ENCODE measurements at places on chromosomes 2 and 18.

DNA sequence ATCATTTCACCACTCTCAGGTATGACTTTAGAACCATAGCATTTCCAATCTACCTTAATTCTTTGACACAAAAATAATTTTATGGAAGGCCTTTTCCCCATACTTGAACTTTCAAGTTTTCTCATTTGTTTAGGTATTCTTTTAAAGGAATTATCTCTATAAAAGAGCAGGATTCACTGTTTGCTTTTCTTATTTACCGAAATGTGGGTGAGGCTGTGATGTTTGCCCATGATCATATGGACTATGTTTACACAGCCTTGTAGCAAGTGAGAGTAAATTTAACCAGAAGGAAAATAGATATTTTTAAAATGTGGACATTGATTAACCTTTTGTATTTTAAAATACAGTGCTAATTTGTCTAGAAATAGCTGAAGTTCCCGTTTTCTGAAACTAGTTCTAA, 26.3 kb downstream of the CAB39 start:
- DNase-seq: no peak

GRCh38 chr18:67183398-67183797, 333.1 kb downstream of the DSEL start:
- no peak for DNase-seq

DNA sequence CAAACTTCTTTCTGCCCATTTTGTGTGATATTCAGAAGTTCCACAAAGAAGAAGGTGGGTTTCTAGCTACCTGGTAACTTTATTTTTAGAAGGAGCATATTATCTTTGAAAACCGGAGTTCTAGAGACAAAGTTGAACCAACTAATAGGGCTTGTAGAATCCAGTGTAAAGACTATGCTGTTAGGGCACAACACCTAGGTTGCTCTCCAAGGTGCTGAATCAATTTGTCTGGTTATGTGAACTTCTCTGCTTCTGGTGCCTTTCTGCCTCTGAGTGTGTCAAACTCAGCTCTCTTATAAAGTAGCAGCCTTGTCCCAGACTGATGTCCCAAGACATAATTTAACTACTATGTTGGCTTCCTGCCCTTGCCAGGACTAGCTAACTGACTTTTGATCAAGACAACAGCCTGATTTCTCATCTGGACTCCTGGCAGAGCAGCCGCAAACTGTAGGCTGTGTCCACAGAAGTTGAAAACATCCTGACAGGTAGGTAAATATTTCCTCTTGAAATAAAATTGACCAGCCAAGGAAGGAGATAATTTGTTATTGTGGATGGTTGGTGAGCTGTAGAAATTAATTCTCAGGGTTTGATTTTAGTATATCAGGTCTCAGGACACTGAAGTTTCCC, 119.4 kb downstream of the CYRIA start:
- peak; percentile 12 for DNase-seq

DNA sequence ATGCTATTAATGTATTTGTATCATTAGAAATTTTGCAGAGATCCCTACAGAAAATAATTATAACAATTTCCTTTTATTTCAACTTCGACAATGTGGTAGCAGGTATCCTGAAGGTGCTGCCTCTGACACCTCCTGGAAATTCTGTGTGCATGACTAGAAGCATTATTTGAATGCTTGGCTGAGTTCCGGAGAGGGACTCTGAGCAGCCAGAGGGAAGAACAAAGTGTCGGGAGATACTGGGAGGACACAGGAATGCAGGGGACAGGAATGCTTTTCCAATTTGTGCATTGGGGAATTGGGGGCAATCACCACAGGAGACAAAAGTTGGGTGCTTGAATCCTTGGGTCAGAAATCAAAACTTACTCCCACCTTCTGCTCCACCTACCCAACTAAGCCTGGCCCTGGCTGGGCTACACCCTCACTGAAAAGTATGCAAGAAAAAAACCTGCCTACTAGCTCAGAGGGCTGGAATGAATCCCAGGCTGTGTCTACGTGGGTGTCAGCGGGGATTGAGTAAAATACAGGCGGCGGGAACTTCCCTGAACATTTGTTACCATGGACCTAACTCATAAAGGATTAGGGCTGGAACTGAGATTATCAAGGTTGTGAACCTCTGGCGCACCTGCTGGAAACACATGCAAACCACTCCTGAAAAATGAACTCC, 299.3 kb downstream of the SOX11 start:
- DNase-seq: no peak
